ENCODE measurements at places on chromosomes 2 and 18. TPM values are rescaled to one million over a fixed set of nuclear protein-coding genes. Genes with fewer than 3 reads are reported as not detected.
A peak's percentile ranks its signal among the peaks of the same experiment; 100 is the strongest.

DNA sequence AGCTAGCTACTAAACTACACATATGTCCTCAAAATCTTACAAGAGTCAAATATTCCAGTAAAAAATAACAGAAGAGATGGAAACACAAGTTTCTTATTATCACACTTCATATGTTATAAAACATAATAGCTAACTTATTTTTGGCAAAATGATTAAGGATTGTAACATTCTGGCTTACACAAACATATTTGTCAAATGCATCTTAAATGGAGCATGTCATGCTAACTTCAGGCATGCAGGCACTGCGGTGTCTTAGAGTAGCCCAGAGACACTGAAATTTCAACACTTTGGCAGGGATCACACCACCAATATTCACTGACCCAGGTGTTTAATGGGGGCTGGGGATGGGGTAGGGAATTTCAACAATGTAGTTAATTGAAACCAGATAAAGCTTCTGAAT lies 51.6 kb downstream of the LDAH start:
- DNase-seq, result no peak

DNA sequence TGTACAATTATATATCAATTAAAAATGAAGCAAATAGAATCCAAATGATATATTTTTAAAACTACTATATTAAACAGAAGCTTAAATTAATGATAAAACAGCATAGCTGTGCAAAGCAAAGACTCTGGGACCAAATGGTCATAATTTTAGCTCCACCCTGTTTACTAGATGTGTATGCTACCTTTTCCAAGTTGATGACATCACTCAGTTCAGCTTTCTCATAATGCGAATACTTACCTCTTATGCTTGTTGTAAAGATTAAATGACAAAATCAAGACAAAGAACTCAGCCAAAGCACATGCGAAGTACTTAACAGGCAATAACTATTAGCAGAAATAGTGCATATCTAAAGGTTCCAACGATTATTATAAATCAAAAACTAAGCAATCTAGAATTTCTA lies 51.6 kb downstream of the LNPK start:
- DNase-seq, result no peak

- DNase-seq, result no peak
Measured at GRCh38 chr2:196112418-196113034, 43.9 kb upstream of the DNAH7 start.

GRCh38 chr2:45570671-45571334 lies 40.3 kb downstream of the SRBD1 start:
- peak; percentile 29 for DNase-seq

- DNase-seq, result no peak
Measured at GRCh38 chr2:155994315-155994714, 338.2 kb downstream of the NR4A2 start.

The KRCC1 gene
- total RNA-seq, result 8.2 TPM

- DNase-seq, result no peak
Measured at GRCh38 chr2:43146083-43146482, 80.3 kb downstream of the ZFP36L2 start.

DNA sequence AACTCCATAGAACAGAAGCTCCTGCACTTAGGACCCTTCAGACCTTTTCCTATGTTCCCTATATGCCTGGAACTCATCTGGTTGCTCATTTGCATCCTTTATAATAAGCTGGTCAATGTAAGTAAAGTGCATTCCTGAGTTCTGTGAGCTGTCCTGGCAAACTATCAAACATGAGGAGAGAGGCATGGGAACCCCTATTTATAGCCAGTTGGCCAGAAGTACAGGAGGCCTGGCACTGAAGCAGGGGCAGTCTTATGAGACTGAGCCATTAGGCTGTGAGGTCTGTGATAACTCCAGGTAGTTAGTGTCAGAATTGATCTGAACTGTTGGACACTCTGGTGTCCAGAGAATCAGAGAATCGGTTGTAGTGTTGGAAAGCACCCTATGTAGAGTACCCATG lies 88.4 kb downstream of the EHD3 start:
- DNase-seq, result no peak

DNA sequence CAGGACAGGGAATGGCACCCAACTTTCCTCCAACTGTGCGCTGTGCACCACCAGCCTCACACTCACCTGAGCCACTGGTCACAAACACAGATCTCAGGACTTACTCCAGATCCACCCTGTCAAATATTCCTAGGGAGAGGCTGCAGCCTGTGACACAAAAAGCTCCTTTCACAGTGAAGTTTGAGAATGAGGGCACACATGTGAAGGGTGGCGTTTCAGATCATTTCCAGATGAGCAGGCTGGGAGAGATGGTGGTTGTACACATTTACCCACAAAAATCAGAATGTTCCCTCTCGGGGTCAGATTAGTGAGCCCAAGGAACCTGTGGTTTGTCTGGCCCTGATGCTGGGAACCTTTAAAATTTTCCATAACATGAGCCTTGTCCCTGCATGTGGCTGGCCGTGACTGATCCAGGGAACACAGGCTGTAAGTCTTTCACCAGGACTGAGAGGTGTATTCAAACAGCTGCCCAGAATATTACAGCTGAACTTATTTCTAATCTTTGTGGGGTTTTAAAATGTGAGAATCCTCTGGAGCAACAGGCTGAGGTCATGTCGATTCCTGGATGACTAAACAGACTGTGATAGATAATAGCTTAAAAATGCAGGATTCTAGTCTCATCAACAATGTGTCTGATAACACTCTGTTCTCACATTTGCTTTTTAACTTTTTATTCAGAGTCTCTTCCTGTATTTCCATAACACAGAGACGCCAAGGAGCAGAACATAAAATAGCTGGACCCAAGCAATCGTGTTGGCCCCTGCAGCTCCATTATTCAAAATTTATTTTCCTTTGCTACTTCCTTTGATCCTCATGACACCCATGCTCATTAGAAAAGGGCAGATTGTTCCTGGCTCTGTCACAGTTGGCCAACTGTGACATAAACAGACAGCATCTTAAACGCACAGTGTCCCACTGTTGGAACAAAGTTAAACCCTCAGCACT lies 35.5 kb downstream of the IL1R2 start:
- DNase-seq, result no peak

DNA sequence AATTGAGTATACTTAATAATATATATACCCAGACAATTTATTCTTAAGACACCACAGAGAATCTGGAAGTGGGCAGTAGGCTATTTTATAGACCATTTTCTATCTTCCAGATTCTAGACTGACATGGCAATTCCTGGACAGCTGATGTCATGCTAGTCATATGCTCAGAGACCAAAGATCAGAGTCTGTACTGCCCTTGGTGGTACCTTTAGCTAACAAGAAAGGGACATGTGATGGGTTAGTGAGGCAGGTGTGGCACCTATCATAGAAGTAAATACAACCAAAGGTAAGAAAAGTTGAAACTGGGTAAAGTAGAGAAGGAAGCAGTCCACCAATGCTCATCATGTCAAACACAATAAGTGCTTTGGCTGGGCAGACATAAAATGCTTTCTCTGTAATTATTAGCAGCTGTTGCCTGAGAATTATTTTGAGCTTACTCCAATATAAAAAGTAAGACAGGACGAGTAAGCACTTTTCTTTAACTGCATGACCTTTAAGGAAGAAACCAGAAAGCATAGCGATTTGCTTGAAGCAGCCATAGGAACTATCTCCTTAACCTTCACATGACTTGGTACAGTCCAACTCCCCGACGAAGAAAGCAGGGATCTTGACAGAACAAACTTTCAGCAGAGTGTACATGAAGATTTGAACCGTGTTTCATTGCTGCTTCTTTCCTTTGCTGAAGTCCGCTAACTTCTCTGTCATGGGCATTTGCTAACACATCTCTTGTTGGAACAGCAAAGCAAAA lies 47.1 kb downstream of the SLC40A1 start:
- no peak for DNase-seq

DNA sequence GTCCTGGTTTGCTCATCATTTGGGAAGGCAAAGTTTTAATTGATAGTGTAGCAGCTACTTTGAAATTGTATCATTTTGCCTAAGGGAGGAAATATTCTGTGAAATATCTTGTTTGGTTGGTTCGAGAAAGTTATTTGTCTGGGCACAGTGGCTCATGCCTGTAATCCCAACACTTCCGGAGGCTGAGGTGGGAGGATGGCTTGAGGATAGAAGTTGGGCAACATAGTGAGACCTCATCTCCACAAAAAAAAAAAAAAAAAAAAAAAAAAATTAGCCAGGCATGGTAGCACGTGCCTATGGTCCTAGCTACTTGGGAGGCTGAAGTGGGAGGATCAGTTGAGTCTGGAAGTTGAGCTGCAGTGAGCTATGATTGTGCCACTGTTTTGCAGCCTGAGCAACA lies 3.1 kb upstream of the ADGRF3 start:
- DNase-seq, result no peak

DNA sequence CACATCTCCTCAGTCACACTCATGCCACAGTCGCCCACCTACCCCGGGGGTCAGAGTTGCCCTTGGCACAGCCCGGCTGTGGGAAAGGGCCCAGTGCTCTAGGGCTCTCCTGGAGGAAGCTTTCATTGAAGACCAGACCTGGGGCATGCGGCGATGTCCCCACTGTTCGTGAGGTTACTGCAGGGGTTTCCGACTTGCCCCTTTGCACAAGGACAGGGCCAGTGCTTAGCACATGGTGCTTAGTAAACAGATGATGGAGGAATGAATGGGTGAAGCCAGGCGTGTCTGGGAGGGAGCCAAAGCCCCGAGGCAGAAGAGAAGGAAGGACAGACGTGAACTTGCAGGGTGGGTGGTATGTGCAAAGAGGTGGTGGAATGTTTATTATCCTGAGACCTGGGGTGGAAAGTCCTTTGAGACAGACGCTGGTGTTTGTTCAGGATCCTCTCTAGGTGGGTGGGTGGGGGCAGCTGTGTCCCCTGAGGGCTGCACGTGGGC lies 205.9 kb upstream of the ARL4C start:
- no peak for DNase-seq

DNA sequence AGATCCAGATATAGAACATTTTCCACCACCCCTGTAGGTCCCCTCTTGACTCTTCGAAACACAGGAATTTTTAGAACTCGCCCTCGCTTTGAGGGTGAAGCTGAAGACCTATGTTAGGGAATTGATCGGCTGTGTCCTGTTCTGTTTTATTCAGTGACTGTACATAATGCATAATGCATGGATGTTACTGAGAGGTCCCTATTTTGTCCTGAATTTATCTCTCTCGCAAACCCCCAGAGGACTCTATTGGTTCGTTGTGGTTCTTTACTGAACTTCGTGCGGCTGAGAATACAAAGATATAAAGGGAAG lies 431 bp upstream of the EIF5B start:
- no peak for DNase-seq

DNA sequence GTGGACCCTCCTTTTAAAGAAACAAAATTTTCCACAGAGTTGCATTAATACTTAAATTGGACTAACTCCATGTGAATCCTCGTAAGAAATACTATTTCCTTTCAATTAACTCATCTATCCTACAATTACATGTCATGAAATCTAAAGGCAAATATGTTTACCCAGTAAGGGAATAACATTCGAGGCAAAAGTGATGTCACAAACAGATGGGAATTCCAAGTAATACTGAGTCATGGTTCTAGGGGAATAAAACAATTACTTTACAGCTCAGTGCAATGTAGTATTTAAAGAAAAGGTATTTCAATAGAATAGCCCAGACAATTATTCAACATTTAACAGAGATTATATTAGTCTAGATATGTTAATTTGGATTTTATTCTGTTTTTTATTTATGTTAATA lies 205.8 kb downstream of the ZNF385B start:
- DNase-seq, result no peak

DNA sequence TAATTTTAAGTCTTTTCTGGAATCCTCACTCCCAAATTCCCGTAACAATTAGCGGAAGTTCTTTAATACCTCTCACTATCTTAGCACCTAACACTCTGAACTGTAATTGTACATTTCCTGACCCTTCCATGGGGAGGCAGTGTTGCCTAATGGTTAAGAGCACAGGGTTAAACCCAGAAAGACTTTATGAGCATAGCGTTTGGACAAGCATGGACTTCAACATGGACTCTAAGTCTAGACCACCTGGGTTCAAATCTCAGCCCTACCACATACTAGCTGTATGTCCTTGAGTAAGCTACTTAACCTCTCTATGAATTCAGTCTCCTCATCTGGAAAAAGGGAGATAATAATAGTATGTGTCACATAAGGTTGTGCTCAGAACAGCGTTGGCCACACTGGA lies 13.0 kb downstream of the ANTXR1 start:
- DNase-seq, result peak; percentile 43

GRCh38 chr2:207867056-207867455 lies 97.3 kb upstream of the FZD5 start:
- no peak for DNase-seq

DNA sequence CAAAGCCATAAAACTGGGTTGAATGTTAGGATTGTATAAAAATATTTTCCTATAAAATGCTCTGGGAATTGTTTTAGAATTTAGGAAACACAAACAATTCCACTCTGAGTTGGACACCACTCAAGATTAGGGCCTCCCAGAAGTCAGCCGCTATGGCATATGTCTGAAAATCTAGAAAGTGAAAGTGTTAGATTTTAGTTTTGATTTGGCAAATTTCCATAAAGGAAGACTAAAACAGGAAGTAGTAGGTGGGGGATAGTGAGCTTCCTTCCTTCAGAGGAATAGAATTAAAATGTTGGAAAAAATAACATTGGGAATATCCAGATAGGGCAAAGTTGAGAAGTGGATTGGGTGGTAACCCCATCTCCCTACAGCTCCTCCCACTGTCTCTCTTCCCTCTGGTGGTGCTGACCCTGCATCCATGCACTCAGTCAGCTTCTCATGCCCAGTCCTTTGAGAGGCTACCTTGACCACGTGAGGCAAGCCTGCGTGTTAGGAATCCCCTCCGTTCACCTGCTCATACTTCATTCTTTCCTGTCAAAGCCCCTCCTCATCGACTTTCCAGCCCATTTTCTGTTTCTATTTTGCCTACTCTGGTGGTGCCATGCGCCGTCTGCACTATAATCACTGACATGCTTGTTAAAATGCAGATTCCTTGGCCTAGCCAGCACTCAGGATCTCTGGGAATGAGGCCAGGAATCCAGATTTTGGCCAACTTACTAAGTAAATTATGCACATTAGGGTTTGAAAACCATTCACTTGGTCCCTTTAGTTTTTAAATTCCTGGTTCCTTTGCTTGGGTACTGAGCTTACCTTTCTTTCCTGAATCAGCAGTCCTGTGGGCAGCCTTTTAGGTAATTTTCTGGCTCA lies 83.5 kb downstream of the POLE4 start:
- DNase-seq, result no peak

The RAPGEF4 gene
- total RNA-seq, result 1.4 TPM

- DNase-seq, result peak; percentile 86
Measured at GRCh38 chr2:37656512-37657423, 14.7 kb downstream of the CDC42EP3 start.

GRCh38 chr2:237455764-237456163 lies 31.3 kb upstream of the MLPH start:
- DNase-seq, result no peak

- DNase-seq, result no peak
Measured at GRCh38 chr2:145813481-145813880, 1293.6 kb upstream of the ZEB2 start.
